RPMI8226 (cell line): ENCODE measurements at places on chromosomes 3 and 15.

- DNase-seq, result no peak
Measured at GRCh38 chr3:149369991-149370866, 7.2 kb downstream of the TM4SF1 start.

- DNase-seq, result no peak
Measured at GRCh38 chr3:72912532-72912931, 24.7 kb downstream of the GXYLT2 start.

DNA sequence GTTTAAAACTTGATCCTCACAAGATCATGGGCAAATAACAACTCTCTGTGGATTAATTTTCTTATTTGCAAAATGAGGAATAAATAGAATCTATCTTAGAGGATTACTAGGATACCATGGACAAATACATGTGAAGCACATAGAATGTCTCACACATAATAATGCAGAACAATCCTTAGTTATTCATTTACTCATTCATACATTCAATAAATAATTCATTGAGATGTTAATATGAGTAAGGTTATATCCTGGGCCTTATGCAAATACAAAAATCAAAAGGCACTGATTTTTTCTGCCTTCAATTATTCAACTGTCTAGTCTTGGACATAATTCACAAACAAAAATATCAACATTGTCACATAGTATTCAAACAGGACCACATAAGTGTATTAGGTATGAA is 654.1 kb downstream of the MECOM start:
- DNase-seq, result no peak

DNA sequence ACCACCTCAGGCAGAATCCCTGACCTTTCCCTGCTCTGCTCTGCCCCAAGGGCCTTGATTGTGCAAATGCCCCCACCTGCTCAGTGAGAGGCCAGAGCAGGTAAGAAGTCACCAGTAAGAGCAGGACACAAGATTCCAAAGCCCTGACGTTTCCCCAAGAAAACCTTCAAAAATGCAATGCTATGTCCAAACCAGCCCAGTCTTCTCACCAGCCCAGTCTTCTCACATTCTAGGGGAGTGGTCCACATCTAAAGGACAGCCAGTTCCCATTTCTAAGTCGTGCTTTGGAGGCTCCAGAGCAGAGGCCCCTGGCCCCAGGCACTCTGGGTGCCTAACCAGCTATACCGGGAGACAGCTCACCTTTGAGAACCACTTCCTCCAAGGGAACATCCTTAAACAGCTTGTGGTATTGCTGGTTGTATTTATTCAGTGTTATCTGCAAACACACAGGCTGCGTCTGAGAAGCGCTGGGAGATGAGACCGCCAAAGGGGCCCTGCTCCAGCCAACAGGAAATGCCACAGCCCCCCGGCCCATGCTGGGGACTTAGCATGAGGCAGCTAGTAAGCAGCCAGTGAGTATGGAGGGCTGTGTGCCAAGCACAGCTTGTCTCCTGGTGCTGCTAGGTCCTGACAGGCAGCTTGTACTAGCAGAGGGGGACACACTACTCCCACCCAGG is 29.3 kb downstream of the GRAMD2A start:
- no peak for DNase-seq

- DNase-seq, result no peak
Measured at GRCh38 chr15:90883526-90883975, 753 bp upstream of the FES start.

- no peak for DNase-seq
Measured at GRCh38 chr3:21220944-21221343, 530.1 kb downstream of the ZNF385D start.

DNA sequence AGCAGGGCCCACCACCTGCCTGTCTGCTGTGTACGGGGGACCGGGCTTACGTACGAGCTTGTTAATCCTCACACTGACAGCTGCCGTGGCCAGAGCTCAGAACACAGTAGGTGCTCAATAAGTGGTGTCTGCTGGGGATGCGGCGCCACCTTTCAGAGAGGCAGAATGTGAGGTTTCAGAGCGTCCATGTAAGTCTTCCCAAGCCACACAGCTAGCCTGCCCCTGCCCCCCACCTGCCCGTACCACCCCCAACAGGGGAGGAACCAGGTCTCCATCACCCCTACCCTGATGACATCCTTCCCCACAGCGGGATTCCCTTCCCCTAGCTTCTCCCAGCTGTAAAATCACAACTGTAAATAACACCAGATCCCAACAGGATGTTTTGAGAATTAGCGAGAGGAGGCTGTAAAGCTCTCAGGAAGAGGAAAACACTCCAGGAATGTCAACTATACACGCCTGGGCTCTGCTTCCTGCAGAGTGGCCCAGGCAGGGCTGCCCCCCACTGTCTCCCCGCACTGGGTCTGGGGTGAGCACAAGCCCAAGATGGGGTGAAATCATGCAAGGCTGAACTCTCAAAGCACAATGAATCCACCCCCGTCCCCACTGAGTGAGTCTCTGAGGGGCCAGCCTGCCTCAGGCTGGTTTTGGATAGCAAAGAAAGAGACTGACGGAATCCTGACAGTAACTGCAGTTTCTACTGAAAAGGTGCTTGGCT is 250.1 kb upstream of the LYSMD4 start:
- DNase-seq, result no peak

GRCh38 chr15:81752974-81753373 is 292.8 kb downstream of the MEX3B start:
- no peak for DNase-seq

DNA sequence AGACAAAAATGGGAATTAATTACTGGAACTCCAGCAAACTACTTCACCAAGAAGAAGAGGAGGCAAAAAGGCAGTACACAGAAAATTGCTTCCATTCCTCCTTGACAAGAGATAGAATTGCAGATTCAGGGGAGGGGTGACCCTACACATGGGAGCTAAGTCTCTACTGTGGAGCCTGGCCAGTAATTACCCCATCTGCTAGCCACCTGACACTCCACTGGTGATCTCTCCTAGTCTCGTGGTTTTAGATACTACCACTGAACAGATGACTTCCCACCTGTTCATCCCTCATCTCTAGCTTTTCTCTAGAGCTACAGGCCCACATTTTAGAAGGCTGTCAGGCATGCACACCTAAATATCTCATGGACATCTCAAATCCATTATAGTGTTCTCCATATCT is 224.3 kb upstream of the NR2F2 start:
- DNase-seq, result no peak

GRCh38 chr3:12926660-12927059 is 85.3 kb upstream of the RPL32 start:
- DNase-seq, result no peak

GRCh38 chr3:1380926-1381646 is 288.3 kb downstream of the CNTN6 start:
- peak; percentile 22 for DNase-seq

DNA sequence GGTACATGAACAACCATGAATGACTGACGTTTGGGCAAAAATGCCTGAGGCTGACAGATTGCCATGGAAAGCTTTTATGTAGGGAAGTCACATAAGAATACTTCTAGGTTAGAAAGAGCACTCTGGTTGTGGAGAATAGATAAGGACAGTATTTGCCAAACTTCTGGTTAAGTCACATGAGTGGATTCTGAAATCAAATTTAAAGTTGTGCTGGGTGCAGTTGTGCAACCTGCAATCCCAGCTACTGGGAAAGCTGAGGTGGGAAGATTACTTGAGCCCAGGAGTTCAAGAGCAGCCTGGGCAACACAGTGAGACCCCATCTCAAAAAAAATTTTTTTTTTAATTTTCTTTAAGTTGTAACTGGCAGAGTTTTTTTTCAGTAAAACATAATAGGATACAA is 7.2 kb upstream of the ZNF148 start:
- no peak for DNase-seq

GRCh38 chr15:37893309-37893708 is 41.1 kb upstream of the TMCO5A start:
- DNase-seq, result no peak

DNA sequence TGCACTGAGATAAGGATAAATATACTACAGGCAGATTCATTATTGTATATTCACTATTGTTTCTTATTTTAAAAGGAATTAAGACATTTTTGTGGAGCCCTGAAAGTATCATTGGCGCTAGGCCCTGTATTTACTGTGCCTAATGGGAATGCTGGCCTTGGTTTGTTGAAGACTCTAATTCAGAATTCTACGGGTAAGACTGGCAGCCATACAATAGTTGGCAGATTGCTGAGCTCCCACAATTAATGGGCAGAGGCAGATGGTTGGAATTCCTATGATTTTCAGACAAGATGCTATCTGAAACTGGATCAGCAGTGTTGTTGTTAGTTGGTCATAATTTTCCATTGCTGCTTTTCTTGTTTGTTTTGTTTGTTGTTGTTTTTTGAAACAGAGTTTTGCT is 14.7 kb downstream of the PGBD4 start:
- DNase-seq, result no peak

DNA sequence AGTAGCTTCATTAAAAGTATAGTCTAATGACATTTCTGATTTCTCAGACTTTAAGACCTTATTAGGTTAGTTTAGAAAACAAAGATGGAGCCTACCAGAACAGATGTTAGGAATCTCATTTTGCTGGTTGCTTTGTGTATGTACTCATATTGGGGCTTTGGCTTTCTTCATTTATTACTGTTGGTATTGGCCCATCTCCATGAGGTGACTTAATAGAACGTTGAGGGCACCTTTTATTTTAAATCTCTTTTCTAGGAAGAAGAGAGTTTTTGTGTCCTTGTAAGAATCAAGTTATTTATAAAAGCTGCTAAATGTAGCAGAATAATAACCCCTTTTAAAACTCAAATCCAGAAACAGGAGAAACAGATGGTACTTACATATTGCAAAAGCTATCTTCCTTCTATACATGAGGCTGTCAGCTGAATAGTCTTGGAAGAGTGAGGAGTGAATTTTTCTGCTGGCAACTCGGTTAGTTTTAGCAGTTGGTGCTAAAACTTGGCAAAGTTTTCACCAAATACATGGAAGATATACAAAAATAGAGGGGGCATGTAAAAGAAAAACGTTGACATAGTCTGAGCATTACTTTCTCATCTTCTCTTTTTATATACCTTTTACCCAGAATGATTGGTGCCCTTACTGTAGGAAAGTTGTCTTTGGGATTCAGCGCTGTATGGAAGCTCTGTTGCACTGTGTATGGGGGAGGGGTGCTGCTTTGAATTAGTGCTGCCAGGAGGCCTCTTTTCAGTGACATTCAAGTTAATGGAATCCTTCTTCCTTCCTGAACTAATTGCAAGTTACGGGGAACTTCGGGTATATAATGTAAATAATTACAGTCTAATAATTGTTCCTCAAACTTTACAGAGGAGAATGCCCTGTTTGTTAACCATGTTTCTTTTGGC is 35.8 kb downstream of the CTNNB1 start:
- no peak for DNase-seq

DNA sequence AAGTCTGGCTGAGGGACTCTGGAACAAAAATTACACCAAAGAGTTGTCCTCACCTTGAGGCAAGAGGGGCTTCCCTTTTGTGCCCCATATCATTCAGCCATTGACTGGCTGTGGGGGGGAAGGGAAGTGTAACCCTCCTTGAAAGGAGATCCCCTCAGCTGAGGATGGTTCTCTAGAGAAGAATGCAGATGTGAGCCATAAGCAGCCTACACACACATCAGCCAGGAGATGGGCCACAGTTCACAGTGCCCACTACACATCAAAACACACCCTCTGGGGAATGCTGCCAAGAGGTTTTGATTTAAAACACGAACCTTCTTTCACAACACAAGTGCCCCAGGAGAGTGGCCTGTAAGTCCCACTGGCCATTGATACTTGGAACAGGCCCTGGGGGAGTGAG is 231.2 kb upstream of the CTDSPL start:
- no peak for DNase-seq

DNA sequence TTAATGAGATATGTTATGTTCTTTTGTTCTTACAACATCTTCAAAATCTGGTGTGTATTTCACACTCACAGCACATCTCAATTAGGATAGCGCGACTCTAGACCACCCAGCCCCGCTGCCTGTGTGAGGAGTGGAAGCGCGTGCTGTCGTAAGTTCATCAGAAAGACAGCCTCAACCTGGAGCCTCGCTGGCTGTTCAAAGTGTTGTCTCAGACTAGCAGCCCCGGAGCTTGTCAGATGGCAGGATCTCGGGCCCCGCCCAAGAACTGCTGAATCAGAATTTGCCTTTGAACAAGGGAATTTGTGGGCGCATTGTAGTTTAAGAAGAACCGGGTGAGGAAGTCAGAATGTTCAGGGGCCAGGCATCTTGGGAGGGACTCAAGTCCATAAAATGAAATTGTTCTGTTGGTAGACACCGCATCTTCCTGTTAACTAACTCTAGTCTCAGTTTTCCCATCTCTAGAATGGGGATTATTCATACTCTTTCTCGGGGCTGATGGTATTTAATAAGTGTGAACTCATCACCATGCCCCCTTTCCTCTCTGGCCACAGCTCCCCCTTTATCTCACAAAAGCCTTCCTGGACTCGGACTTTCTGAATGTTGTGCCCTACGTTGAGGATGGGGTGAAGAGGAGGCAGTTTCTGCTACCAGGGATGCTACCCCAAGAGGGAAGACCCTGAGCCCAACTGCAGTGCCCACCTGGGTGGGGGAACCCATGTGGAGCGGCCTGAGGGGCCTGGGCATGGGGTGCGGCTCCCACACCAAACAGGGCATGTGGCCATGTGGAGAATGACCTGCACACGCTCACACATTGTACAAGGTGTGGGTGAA is 40.4 kb downstream of the BHLHE40 start:
- DNase-seq, result no peak

DNA sequence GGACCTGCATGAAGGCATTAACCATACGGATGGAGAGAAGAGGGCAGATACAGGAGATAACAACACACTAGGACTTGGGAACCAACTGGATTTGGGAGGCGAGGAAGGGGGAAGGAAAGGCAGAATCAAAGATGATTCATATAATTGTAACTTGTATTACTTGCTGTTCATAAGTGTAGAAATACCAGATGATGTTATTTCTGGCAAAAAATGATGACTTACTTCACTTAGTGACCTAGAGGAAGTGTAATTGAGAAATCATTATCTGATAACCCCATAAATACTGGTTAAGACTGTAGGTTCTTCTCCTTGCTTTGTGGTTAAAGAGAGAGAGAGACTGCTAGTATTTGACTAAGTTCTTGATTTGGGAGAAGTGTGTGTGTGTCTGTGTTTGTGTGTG is 50.5 kb upstream of the GK5 start:
- no peak for DNase-seq

DNA sequence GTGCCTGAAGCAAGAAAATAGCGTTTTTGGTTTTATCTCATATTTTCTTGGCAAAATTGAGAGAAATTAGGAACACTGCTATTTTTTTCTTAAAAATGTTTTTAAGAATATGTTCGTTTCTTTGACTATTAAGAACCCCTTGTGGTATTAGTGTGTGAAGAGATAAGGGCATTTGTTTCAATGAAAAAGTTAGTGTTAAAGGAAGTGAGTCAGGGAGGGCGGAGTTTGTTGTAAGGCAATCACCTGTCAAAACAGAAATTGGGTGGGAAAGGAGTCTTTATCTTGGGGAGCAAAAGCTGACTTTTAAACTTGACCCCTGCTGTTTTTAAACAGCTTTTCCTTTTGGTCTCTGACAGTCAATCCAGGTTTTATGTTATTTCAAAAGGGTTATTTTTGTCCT is 4.2 kb downstream of the RAP2B start:
- DNase-seq, result no peak

- no peak for DNase-seq
Measured at GRCh38 chr15:57568299-57568698, 23.4 kb upstream of the MYZAP start.
